ENCODE measurements at places on chromosomes 13 and 19.

- no peak for DNase-seq
Measured at GRCh38 chr19:33507021-33507956, 14.3 kb downstream of the PEPD start.

GRCh38 chr13:48542581-48543341, 9.9 kb upstream of the RCBTB2 start:
- peak; percentile 22 for DNase-seq

- no peak for DNase-seq
Measured at GRCh38 chr13:26015271-26016125, 36.3 kb downstream of the SHISA2 start.

GRCh38 chr13:35733827-35734226, 257.3 kb upstream of the MAB21L1 start:
- DNase-seq = no peak

DNA sequence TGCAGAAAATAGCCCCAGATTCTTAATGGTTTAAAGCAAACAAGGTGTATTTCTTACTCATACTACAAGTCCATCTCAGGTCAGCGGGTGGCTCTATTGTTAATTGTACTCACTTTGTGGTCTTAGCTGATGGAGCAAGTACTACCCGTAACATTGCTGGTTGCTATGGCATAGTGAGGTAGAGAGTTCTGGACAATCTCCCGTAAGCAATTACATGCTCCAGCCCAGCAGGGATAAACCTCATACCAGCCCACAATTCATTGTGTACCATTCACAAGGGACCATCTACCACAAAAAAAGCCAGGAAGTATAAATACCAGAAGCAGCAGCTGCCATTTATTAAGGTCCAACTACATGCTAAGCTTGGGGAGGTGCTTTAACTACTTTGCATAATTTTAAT, 167.1 kb downstream of the PCDH9 start:
- no peak for DNase-seq

GRCh38 chr13:113901231-113901630, 37.4 kb upstream of the GAS6 start:
- no peak for DNase-seq

Measured in RPMI7951 (cell line).